ENCODE measurements at places on chromosomes 2 and 18.

DNA sequence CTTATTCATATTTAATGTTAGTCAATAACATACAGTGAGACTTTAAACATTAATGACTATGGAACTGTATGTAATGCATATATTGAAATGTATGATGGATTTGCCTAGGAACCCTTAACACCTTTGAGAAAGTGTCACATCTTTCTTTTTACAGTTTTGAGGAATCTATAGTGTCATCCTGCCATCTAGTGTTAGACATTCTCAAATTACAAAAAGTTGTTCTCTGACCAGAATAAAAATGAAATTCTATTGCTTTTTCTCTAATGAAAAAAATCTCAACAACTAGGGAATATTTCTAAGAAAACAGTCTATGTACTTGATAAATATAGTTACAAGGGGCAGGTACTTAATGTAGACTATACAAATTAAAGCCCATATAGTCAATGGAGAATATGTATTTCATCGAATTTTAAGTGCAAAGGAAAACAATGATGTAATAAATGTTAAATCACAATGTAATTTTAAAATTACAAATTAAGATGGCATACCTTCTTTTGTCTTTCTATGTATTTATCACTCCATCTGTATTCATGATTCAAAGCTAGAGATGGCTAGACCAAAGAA, 5.1 kb upstream of the CALCRL start:
- DNase-seq: peak; percentile 4

- DNase-seq: peak; percentile 78
Measured at GRCh38 chr2:42567806-42568400, 529 bp upstream of the MTA3 start.

GRCh38 chr2:38549071-38549704, 53.5 kb downstream of the HNRNPLL start:
- DNase-seq: no peak

GRCh38 chr2:237904831-237905599, 45.6 kb downstream of the RAMP1 start:
- DNase-seq: no peak

- no peak for DNase-seq
Measured at GRCh38 chr2:241553981-241554380, 4.6 kb upstream of the BOK start.

GRCh38 chr18:68734308-68734707, 19.4 kb upstream of the TMX3 start:
- no peak for DNase-seq

GRCh38 chr2:177984749-177985148, 87.8 kb downstream of the PDE11A start:
- DNase-seq: no peak

All from GM20000 (cell line).